ENCODE measurements at places on chromosomes 6 and 20.

- DNase-seq: no peak
Observed at GRCh38 chr6:8387942-8388437, 47.4 kb downstream of the SLC35B3 start.

DNA sequence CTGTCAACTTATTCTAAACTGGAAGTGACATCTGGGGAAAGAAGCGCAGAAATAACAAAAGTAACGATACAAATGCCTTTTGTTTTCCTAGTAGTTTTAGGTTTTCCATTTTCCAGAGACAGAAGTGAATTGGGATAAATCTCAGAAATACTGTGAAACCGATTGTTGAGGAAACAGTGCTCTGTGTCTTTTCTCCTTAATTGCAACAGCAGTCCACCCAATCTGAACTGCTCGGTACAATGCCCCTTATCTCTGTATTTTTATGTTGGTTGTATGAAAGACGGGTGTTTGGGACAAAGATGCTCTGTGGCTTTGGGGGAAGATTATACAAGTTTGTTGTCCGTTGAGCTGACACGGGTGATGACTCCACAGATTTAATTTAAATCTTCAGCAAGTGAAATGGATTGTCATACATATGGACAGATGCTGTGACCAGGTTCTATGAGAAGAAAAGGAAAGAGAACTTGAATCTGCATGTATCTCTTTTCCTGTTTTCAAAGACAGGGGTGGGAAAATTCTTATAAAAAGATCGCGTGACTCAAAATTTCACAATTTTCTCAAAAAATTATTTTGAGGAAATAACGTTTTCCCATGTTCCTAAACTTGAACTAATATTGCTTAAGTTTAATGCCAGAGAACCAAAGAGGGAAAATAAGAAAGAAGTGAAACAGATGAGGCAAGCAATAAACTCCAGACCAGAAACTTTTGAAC is 41.2 kb downstream of the SASH1 start:
- no peak for DNase-seq

- DNase-seq: no peak
Observed at GRCh38 chr6:159978291-159979135, 9.6 kb downstream of the IGF2R start.

- DNase-seq: no peak
Observed at GRCh38 chr20:60691966-60692615, 560.0 kb upstream of the CDH4 start.

DNA sequence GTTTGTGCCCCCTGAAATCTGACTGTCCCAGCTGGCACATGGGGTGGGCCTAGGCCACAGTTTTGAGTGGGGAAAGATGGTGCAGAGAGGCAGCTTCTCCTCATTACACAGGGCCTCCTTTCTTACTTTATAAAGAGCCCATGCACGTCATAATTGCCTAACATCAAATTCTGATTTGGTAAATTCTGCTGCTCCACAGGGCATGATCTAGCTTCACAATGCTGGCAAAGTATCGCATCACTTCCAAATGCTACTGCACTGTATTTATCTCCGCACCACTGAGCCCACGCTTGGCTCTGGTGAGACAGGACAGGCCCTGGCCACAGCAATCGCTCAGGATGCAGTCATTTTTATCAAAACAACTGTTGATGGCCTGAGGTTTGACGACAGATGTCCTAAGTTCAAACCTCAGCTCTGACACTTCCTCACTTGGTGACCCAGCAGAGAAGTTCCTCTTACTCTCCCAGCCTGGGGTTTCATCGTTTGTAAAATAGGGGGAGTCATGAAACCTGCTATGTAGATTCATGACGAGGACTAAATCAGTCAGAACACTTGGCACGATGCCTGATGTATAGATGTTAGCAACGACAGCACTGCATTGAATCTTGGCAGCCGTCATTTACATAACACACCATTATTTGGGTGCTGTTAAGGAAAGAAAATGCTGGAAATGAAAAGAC is 187.9 kb downstream of the TTLL2 start:
- DNase-seq: no peak

- DNase-seq: no peak
Observed at GRCh38 chr6:38501931-38502330, 137.8 kb downstream of the BTBD9 start.

- DNase-seq: no peak
Observed at GRCh38 chr6:22295145-22295544, 1.7 kb downstream of the PRL start.
